ENCODE measurements at places on chromosomes 1 and 21.

- DNase-seq, result no peak
Observed at GRCh38 chr1:205588636-205589035, 43.2 kb downstream of the ELK4 start.

DNA sequence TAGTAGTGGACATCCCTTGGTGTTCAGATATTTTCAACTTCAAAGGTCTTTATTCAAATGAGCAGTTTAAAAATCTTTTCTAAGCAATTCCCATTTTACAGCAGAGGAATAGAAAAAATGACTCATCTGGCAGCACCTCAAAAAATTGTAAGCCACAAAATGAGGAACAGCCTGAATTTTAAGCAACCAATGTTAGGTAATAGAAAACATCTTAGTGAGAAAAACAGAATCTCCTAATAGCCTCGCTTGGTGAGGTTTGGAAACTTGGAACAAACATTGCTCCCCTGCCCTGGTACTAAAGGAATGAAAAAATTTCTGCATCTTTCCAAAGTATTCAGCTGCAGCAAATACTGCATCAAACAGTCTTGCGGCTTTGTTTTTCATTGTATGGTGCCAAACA is 264.4 kb downstream of the NTNG1 start:
- no peak for DNase-seq

GRCh38 chr1:44628962-44629756 is 45.1 kb downstream of the TMEM53 start:
- DNase-seq, result no peak

GRCh38 chr1:11648039-11648438 is 6.2 kb downstream of the FBXO2 start:
- DNase-seq, result peak; percentile 73

- DNase-seq, result no peak
Observed at GRCh38 chr1:208242941-208243526, 1.1 kb downstream of the PLXNA2 start.

GRCh38 chr1:210629276-210629675 is 300.6 kb downstream of the HHAT start:
- no peak for DNase-seq

GRCh38 chr1:207964195-207964966 is 53.5 kb upstream of the CD34 start:
- no peak for DNase-seq

- no peak for DNase-seq
Observed at GRCh38 chr1:226029093-226029496, 30.0 kb upstream of the SDE2 start.

- no peak for DNase-seq
Observed at GRCh38 chr1:154476791-154477190, 25.2 kb upstream of the TDRD10 start.

DNA sequence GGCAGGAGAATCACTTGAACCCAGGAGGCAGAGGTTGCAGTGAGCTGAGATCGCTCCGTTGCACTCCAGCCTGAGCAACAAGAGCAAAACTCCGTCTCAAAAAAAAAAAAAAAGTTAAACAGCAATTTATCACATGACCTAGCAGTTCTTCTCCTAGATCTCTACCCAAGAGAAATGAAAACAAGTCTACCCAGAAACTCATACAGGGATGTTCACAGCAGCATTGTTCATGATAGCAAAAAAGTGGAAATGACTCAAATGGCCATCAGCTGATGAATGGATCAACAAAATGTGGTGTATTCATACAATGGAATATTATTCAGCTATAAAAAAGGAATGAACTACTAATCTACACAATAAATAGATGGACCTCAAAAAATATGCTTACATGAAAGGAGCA is 12.2 kb upstream of the ID3 start:
- DNase-seq, result no peak

DNA sequence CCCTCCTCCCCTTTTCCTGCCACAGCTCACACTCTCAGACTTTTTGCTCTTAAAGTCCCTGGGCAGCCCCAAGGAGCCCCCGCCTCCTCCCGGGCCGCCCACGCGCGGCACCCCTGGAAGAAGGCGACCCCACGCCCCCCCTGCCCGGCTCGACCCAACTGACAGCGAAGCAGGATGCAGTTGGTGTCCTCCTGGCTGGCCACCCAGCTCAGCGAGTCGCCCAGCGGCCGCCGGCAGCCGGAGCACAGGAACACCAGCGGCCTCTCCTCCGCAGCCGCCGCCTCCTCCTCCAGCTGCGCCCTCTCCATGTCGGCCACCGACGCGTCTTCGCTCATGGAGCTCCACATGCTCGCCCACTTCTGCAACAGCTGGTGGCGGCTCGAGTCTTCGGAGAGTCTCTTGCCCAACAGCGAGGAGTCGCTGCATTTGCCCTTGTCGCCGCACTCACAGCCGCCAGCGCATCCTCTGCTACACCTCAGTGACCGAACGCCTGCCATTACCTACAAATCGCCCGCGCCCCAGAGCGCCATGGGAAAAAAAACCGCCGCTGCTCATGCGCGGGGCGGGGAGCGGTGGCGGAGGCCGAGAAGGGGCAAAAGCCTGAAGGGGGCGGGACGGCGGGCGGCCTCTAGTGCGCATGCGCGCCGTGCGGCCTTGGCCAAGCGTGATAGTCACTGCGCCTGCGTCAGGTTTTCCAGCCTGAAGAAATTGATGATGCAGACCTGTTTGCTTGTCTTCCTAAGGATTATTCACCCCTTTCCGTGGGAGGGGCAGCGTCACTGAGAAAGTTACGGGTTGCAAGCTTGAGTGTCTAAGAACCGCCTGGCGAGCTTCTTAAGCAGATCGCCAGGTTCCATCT is at the start of gene MIS18A:
MIS18A (minus strand) TSS at position 532 of the 859 bp plus-strand sequence; CDS start at position 497, 35 bp downstream.
- DNase-seq, result peak; percentile 90

GRCh38 chr21:41712201-41712600 is 54.7 kb downstream of the RIPK4 start:
- DNase-seq, result no peak

DNA sequence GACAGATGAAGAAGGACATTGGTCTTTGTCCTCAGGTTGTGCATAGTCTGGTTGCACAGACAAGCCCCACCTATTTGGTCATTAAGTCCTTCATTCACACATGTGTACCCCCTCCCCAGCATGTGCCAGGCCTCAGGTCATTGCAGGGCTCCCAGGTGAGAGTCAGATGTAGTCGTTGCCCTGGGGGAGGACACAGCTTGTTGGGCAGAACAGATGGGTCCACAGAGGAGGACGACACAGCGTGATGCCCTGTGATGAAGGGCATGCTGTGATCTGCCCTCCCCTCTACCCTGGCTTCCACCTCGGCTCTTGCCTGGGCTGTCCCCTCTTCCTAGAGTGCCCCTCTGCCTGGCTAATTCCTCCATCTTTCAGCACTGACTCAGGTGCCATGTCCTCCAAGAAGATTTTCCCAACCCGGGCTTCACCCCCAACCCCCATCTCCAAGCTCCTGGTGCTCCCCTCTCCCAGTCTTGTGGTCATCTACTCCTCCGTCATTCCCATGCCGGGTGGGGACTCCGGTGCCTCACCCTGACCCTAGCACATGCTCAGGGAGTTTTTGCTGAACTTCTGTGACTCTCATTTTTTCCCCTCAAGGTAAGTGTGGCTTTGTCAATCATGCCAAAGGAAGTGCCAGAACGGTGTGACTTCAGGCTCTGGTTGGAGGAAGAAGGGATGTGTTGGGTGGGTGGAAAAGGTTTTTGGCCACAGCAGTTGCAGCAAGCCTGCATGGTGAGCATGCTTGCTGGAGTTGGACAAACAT is 220.5 kb downstream of the FOXD2 start:
- DNase-seq, result no peak

GRCh38 chr1:116663821-116664220 is 3.7 kb downstream of the IGSF3 start:
- no peak for DNase-seq

DNA sequence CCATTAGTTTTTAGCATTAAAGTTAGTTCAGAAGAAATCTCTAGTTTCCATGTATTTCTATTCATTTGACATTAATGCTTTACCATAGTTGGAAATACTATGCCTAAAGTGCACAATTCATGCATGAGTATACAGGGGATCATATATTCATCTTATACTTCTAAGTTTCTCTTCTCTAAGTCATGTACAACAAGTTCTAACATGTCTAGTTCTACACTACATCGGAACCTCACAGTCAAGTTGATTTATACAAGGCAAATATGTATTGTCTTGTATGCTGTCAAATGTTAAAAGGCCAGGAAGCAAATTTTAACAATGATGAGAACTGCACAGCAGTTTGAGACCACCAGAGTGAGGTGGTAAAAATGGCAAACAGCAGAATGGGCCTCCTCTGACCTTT is 22.9 kb upstream of the MOB3C start:
- no peak for DNase-seq

DNA sequence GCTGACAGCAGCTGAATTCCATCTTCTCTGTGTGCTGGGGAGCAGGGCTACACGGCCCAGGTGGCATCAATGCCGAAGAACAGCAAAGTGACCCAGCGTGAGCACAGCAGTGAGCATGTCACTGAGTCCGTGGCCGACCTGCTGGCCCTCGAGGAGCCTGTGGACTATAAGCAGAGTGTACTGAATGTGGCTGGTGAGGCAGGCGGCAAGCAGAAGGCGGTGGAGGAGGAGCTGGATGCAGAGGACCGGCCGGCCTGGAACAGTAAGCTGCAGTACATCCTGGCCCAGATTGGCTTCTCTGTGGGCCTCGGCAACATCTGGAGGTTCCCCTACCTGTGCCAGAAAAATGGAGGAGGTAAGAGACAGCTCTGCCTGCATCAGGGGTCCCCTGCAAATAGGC is 16.6 kb downstream of the SLC6A17 start:
- DNase-seq, result no peak

GRCh38 chr1:22944346-22945055 is 28.2 kb downstream of the LACTBL1 start:
- no peak for DNase-seq

DNA sequence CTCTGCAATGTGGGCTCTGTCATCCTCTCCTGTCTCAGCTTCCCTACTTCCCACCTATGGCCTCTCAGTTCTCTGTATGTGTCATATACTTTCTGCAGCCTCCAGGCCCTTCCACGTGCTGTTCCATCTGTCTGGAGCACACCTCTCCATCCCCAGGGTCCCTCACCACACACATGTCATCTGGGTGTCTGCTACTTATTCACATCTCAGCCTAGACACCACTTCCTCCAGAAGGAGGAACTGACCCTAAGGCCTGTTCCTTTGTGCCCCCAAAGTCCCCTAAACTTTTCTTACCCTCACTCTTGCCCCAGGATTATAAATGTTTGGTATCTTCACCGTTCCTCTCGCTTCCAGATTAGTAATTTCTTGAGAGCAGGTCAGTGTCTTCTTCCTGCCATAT is 10.1 kb downstream of the LACTBL1 start:
- no peak for DNase-seq

GRCh38 chr1:184315254-184315653 is 71.6 kb upstream of the C1orf21 start:
- no peak for DNase-seq

GRCh38 chr1:23524716-23525401 is 6.2 kb downstream of the E2F2 start:
- no peak for DNase-seq

All from frontal cortex (tissue), 4 donors.